ENCODE measurements at places on chromosomes 5 and 9.

DNA sequence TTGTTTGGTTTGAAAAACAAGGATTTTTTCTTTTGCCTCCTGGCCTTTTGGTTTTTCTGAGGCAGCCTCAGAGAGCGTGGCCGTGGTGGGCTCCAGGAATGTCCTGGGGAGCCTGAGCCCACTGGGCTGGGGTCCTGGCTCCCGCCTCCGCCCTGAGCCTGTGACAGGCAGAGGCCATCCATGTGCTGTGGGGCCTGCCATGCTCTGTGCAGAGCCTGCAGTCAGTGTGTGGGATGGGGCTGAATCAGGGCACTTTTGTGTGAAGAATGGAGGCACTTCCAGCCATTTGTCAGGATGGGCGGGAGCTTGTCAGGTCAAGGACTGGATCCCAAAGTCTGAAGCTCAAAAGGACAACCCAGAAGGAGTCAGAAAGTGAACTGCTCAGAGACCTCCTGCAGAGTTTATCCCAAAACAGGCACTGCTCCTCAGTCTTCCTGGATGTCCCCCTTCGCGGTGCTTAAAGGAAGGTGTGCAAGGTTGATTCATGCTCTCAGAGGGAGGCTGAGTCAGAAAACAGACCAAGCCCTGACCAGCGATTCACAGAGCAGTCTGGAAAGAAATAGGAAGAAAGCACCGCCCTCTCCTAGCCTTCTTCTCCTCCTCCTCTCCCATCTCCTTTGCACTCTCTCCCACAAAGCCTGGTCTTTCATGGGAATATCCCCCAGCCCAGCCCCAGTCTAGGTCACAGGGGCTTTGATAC is 53.2 kb downstream of the MVB12B start:
- DNase-seq = no peak

- DNase-seq = no peak
These were observed 34.1 kb upstream of the FIBCD1 start for GRCh38 chr9:130972957-130973685.

- DNase-seq = no peak
These were observed 856.9 kb upstream of the PTPRD start for GRCh38 chr9:11469745-11470144.

DNA sequence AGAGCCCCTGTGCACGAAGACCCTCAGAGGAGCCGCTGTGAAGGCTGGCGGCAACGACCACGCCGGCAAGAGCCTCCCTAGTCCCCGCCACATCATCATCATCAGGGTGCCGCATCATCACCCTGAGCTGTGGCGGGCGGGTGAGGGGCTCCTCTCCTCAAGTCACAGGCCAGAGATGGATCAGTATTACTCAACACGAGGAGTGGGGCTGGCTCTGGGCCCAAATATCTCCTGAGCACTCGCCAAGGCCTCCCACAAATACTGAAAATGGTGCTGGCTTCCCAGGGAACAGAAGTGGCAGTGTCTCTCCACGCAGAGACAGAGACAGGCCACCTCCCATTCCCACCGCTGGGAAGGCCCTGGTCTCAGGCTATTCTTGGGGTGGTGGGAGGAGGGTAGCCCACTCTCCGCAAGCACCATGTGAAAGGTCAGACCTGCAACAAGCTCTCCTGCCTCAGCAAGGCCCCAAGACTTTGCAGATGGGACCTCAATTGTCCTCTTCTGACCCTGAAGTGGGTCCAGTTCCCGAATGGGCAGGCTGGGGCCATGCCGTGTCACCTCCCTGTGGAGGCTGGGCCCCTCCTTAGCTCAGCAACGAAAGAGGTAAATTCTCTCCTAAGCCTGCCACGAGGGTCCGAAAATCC is 39.3 kb upstream of the ZNF354A start:
- no peak for DNase-seq

- DNase-seq = no peak
These were observed 99.3 kb downstream of the KLF4 start for GRCh38 chr9:107390279-107390678.

DNA sequence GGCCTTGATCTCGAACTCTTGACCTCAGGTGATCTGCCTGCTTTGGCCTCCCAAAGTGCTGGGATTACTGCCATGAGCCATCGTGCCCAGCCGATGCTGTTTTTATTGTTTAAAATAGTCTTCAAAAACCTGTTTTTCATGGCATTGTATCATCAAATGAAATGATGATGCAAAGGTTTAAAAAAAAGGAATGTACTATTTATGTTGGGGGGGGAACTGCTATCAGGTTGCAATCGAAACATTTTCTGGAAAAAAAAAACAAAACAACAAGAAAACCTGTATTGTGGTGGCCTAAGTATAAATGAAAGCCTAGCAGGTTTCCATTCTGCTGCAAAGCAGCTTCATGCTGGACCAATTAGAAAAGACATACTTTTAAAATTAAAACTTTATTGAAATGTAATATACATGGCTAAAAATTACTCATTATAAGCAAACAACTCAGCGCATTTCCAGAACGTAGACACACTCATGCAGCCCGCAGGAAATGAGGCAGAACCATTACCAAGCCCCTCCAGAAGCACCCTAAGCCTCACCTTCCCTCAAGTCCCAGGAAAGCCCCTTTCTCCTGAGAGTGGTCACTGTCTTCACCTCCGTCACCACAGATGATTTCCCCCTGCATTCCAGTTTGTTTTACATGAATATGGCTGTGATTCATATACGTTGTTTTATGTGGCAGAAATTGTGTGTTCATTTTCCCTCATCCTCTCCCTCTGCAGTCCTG is 19.0 kb downstream of the GPR107 start:
- DNase-seq = no peak

DNA sequence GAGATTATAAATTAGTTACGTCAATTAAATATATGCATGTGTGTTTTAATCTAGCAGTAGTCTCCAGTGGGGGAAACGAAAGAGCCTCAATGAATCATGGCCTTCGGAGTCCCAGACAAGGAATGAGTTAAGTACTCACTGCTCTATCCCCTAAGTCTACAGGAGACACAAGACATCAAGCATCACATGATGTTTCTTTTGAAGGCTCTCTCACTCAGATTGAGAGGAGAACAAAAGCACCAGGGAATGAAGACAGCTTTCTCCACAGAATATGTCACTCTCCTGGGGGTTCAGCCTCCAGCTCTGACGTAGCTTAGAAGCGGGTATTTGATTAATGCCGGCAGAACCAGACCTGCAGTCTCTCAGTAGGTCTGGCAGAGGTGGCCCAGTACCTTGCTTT is 381.4 kb downstream of the ACTL7B start:
- no peak for DNase-seq

- DNase-seq = no peak
These were observed 21.1 kb upstream of the FER start for GRCh38 chr5:108726446-108727235.

DNA sequence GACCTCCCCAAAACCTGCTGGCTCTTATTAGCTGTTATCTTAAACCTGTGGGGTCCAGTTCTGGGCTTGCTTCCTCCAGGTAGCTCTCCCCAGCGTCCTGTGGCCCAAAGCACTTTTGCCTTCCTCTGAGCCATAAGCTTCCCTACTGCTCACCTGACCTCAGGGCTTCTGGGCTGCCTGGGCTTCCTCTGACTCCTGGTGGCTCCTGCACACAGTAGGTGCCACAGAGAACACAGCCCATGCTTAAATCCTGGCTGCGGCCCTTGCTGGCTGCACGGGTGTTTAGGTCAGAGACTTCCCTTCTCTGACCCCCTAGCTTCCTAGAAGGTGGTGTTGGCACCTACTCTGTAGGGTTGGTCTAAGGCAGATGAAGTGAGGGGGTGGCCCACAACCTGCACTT is 2.5 kb downstream of the RALGDS start:
- DNase-seq = no peak

GRCh38 chr5:149957855-149958254 is 2.7 kb upstream of the SLC26A2 start:
- DNase-seq = no peak

Data from C1 segment of cervical spinal cord (tissue), 14 donors.